Thoracic aorta (tissue), 2 donors: ENCODE measurements at places on chromosomes 7 and 10.

- DNase-seq: no peak
Measured at GRCh38 chr7:115505136-115505535, 525.4 kb downstream of the TFEC start.

GRCh38 chr10:12412666-12413368 lies 63.5 kb downstream of the CAMK1D start:
- no peak for DNase-seq

GRCh38 chr7:641269-641671 lies 85.2 kb upstream of the DNAAF5 start:
- DNase-seq: no peak

DNA sequence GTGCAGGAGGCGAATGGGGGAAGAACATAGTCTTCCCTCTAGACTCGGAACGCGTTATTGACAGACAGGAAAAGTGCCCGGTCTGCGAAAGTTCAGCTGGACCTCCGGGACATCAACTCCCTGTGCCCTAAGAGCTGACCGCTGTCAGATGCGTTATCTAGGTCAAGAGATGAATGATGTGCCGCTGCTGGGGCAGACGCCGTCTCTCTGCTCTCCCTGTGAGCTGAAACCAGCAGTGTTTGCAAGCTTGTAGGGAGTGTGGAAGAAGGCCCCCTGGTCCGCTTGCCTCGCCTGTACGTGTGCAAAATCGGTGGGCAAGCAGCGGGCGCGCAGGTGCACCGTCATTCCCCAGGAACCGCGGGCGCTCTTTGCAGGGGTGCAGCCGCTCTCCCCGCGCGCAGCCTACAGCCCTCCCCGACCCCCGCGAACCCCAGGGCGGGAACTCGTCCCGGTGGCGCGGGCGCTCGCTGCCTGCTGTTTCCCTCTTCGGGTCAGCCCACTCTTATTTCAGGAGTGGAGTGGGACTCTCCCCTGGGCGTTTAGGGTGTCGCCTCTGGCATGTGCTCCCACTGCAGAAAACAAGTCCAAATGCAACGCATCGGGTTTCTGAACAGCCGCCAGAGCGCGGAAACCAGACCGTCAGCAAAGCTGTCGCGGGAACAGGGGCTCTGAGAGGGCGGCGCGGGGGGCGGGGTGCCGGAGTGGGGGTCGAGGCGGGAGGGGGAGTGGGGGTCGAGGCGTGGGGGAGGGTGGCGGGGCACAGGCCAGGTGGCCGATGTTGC lies 1.8 kb upstream of the PFKFB3 start:
- DNase-seq: no peak

- no peak for DNase-seq
Measured at GRCh38 chr7:16754856-16755317, 1.3 kb downstream of the TSPAN13 start.

- no peak for DNase-seq
Measured at GRCh38 chr7:1800902-1801301, 130.8 kb downstream of the ELFN1 start.

DNA sequence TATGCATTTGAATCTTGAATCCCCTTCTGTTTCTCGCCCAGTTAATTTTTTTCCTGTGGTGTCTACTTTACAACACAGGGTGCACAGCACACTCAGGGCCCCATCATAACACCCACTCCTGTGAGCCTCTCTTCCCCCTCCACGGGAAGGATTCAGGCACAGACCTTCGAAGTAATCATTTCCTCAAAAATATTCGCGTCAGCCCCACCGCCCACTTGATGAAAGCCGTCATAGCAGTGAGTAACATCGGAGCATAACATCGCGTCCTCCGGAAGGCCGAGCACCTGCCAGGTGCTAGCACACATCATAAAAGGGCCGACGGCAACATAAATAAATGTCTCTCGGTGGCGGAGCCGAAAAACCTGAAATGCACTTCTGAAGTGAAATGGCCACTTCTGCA lies 201.7 kb upstream of the ADARB2 start:
- DNase-seq: no peak

- DNase-seq: no peak
Measured at GRCh38 chr10:7209458-7209857, 201.4 kb downstream of the SFMBT2 start.

DNA sequence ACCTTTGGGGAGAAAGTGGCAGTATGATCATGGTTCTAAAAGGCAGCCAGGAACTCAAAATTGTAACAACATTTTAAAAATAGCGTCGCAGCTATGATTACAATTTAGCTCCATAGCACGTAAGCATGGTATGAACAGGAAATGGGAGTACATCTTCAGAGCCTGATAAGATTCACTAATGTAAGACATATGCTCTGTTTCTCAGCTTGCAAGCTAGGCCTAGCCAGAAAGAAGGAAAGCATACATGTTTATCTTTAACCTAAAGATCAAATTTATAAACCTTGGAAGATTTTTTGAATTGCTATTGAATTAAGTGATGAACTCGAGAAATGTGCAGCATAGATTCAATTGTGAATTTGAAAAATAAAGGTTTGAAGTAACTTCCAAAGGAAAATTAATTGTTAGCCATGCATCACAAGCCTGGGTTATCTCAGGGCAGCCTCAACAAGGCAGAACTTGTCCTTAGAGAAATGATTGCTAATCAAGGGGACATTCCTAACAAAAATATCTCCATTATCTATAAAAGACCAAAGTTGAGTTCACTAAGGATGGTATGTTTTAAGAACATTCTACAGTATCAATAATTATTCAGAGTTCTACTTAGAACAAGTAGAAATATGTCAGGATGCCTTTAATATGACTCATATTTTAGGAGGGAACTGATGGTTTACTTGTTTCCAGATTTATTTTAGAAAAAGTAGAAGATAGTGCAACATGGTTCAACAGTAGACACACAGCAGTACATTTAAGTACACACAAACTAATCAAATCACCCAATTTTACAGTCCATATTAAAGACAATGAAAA lies 38.8 kb upstream of the SEPTIN7 start:
- no peak for DNase-seq

DNA sequence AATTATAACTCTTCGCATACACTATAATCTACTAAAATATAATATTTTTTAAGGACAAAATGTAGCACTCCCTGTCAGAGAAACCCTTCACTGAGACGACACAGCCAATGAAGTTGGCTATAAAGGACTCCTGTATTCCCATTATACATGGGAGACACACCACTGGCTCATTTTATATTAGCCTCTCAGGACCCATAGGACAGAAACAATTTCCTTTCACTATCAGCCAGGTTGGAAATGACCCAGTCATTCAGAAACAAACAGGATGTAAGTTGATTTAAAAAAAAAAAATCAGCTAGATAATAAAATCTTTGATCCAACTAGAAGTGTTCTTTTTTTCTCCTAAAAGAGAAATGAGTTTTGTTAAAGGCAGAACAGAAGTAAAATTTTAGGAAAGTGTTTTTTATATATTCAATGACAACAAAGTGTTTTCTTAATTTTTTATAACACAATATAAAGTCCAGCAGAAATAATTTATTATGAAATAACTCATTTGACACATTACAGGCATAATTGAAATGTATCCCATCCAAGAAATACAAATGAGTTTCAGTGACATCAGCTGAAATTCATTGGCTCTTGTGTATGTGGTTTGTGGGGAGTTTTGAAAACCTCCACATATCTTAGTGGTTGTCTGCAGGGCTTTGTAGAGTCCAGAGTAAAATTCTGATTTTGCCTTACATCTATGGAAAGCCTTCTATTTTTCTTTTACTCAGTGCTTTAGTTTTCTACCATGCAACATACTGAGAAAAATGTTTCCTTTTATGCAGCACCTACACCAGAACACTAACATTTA lies 64.1 kb downstream of the CTTNBP2 start:
- no peak for DNase-seq

DNA sequence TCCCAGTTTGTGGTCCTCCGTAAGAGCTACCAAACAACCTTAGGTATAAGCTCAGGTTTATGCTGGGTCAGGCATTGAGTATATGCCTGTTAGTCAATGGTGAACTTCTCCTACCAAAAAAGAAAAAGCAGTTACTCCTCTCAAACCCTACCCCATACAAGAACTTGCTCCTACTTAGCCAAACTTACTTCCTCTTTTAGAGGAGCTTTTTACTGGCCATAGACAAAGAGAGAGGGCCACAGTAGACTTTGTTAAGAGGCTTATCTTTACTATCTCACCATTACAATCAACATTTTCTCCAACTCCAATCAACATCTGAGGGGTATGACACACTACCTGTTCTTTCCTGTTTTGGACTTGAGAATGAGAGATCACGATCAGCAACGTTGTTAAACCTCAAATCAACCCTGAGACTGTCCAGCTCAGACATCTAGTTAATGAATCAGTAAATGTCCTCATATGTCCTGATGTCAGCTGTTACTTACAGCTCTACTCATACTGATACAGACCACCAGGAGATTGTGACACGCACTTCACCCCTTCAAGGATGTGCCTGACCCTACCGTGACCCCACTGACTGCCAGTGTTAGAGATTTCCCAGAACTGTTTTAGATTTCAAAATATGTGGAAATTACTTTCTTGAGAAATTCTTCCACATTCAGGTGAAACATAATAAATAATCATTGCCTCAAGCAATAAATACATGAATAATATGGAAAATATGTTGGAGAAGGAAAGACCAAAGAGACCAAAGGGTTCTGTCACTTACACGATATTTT lies 18.4 kb upstream of the CCDC71L start:
- no peak for DNase-seq

GRCh38 chr7:78350926-78351325 lies 552.4 kb downstream of the PHTF2 start:
- DNase-seq: no peak

- DNase-seq: no peak
Measured at GRCh38 chr7:12968836-12969422, 281.5 kb downstream of the ARL4A start.

DNA sequence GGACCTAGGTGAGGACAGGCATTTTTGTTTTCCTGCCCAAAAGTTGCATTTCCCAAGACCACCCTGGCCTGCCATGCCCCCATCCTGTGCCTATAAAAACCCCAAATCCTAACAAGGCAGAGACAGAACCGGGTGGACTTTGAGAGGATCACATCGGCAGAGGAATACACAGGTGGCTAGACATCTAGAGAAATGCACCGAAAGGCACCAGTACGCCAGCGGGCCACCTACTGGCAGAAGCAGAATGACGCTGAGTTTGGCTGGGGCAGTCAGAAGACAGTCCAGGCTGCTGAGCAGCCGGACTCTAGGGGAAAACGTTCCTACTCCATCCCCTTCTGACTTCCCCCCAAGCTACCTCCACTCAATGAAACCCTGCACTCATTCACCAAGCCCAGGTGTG lies 2.8 kb downstream of the AKR1C4 start:
- DNase-seq: no peak

DNA sequence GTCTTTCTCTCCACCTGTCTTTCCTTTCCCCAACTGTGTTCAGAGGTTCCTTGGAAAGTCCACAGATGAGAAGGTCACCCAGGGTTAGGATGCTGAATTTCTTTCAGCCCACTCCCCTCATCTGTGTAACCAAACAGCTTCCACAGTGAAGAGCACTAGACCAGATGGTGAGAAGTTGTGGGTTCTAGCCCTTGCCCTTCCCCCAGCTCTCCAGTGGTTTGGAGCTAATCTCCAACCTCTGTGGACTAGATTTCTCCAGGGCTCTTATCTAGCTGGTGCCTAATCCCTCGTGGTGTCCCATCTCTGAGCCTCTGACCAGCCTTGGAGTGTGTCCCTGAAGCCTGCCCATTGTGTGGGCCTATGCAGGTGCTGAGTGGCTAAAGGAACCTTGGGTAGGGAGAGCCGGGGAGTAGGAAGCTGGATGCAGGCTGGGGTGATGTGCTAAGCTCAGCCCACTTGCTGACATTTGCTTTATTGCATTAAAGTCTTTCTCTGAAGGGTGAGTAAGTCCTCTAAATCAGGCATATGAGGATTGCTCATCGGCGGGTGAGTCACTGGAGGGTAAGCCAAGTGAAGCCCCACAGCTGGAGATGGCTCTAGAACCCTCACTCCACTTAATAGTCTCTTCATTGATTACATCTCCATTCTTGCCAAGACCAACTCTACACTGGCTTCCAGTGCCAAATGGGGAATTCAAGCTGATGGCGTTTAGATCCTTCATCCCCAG lies 14.9 kb downstream of the DUSP5 start:
- no peak for DNase-seq

GRCh38 chr10:124493214-124493882 lies 31.7 kb downstream of the LHPP start:
- DNase-seq: no peak

DNA sequence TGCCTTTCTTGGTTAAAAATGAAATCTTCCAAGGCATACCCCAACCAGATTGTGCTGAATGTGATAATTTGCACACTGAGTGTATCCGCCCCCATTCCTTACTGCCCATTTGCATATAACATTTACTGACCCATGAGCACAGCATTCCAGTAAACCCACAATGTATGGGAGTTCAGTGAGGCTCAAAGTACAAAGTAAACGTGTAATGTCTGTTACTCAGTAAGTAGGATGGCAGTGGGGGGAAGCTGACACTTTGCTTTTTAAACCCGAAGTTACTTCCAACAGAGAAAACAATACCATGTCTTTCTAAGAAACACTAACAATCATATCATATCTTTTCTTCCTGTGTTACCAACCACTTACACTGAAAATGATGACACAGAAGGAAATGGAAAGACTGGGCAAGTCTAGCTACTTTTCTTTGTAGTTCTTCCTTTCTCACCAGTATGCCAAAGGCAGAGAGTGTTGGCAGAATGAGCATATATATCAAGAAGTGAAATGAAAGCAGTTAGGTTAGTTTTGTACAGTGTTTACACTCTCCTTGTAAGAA lies 27.1 kb upstream of the SOSTDC1 start:
- DNase-seq: no peak

DNA sequence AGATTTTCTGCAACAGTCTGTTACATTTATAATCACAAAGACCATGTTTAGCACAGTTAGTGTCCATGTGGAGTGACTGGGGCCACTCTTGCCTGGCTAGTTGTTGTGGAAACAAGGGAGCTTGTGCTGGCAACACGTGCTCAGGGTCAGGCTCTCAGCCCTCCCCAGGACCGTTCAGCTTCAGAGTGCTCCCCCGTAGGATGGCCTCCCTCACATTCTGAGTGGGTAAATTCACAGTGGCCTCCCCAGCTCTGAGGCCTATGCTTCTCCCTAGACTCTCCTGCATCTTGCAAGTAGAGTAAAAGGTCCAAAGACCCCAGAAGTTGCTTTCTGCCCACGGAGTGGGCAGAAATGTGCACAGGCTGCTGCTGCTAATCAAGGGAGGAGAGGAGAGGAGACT lies 122.3 kb downstream of the ADCY1 start:
- DNase-seq: no peak

- DNase-seq: no peak
Measured at GRCh38 chr7:129103561-129104324, 40.8 kb upstream of the TSPAN33 start.

DNA sequence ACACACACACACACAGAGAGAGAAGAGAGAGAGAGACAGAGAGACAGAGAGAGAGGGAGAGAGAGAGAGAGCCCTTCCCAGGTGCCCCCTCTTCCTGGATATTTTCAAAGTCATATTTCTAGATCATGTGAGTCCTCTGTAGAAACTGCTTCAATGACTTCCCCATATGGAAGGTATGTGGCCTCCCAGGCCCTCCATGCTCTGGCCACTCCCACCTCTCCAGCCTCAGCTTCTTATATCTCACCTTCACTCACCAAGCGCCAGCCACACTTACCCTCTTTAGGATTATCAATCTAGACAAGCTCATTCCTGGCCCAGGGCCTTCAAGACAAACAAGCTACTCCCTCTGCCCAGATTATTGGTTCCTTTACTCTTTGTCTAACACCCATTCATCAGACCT lies 259.7 kb downstream of the MTERF1 start:
- no peak for DNase-seq
